T1000 (cell line): ENCODE measurements at places on chromosomes 2 and 18.

DNA sequence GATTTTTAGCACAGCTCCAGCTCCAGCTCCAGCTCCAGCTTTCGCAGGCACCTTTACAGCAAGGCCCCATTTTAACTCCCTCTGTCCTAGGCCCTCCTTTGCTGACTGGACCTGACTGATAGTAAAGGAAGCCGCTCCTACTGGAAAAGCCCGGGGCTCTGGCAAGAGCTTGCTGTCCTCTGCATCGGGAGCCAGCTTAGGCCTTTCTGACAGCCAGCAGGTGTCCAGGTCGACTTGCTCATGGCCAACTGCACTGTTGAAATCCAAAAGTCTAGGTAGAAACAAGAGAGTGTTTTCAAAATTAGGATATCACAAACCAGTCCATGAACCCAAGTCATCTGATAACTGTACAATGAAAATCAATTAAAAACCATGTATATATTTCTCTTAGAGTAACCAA lies 161.1 kb downstream of the LAMA1 start:
- DNase-seq = no peak

DNA sequence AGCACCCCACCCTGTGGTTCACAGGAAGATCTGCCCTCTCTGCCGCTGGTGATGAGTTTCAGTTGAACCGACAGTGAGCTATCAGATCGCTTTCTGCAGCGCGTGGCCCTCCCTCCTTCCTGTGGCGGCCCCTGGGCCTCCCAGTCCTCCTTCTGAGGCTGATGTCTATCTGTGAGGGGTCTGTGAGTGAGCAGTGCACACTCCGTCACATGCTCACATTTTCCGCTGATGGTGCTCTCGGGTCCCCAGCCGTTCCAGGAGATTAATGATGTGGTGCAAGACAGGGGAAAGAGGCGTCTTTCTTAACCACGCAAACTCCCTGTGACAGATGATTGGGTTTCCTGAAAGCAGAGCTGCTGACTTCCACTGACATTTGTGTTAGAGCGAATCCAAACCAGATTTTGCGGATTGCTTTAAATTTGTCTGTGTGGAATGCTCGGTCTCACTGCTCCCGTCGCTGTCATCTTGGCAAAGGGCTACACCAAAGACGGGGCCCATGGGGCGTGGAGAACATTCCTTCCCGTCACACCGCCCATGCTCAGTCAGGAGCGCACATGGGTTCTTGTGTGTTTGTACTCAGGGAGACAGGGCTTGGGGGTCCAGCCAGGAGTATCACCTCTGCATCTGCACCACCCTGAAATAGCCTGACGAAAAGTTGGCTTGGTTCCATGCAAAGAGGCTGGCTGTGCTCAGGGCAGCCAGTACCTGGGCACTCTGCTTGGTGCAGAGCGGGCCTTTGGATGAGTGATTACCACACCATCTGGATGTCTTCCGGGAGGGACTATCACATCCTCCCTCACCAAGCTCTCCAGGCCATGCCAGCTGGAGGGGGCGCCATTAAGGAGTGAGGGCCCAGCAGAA lies 154.7 kb upstream of the HS6ST1 start:
- DNase-seq = no peak

GRCh38 chr2:210660-211059 lies 53.2 kb downstream of the SH3YL1 start:
- no peak for DNase-seq

GRCh38 chr2:149601141-149601796 lies 13.7 kb upstream of the MMADHC start:
- no peak for DNase-seq

DNA sequence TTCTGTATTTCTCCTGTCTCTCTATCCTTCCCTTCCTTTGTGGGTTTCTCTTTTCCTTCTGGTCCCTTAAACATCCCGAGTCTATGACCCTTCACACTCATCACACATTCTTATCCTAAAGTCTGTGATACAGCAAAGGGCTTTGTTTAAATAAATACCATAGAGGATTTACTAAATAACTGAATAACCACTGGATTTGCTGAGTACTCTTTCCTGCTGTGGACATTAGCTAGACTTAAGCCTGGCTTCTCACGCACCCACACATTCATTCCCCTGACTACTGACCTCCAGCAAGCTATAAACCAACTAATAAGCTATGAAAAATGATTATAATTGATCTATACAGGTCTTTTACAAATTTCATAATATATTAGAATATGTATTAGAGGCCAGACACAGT lies 76.6 kb downstream of the COL4A3 start:
- no peak for DNase-seq

GRCh38 chr18:66993492-66993891 lies 389.6 kb upstream of the CDH19 start:
- no peak for DNase-seq

DNA sequence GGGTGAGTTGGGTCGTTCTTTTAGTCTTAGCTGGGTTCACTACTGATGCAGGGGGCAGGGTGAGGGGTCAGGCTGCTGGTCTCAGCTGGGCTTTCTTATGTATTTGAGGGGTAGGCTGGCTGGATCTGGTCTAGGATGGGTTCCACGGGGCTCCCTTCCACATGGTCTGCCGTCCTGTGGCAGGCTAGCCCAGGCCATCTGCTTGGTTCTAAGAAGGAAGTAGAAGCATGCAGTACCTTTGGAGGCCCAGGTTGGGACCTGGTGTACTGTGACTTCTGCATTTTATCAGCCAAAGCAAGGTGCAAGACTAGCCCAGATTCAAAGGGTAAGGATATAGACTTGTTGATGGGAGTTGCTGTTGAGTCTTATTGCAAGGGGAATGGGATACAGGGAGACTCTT lies 35.5 kb upstream of the MGAT5 start:
- DNase-seq = no peak

DNA sequence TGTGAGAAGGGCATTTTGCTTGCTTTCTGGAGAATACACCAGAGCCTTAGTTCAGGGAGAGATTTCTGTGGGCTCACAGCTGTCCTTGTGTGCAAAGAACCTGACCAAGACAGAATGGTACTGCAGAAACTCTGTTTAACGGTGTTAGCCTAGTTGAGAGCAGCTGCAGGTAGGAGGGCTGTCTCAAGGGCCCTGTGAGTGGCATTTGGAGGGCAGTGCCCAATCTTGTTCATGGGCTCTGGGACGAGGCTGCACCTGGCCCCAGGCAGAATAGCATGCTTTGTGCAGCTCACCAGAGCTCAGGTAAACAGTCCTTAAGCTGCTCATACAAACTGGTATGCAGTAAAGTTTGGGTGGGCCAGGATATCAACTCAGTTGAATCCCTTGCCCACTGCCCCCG lies 16.9 kb upstream of the RGPD4 start:
- DNase-seq = no peak

- DNase-seq = no peak
These were observed 46.9 kb upstream of the ARHGAP28 start for GRCh38 chr18:6682437-6683111.

GRCh38 chr18:58557008-58557435 lies 71.9 kb downstream of the ALPK2 start:
- no peak for DNase-seq

GRCh38 chr2:150346806-150347205 lies 140.7 kb downstream of the RND3 start:
- no peak for DNase-seq

- DNase-seq = no peak
These were observed 199.4 kb downstream of the NYAP2 start for GRCh38 chr2:225598897-225599296.

DNA sequence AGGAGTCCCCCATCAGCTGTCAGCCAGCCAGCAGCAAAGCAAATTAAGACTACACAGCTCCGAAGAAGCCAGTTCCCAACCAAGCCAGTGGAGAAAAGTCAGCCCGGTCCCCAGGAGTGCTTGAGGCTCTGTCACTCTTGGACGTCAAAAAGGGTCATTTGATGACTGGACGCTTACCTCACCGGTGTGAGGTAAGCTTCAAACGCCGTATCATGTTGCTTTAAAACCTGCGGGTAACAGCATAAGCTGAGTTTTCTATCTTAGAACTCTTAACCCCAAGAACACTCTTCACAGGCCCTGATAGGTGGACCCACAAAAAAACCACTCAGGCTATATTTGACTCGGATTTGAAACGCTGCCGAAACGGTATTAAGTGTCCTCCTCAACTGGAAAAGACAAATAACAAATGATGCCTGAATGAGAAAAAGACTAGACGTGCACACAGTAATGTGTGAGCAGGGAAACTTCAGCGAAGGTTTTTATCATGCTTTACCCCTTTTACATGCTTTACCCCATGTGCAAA lies 682 bp upstream of the LNPK start:
- no peak for DNase-seq

DNA sequence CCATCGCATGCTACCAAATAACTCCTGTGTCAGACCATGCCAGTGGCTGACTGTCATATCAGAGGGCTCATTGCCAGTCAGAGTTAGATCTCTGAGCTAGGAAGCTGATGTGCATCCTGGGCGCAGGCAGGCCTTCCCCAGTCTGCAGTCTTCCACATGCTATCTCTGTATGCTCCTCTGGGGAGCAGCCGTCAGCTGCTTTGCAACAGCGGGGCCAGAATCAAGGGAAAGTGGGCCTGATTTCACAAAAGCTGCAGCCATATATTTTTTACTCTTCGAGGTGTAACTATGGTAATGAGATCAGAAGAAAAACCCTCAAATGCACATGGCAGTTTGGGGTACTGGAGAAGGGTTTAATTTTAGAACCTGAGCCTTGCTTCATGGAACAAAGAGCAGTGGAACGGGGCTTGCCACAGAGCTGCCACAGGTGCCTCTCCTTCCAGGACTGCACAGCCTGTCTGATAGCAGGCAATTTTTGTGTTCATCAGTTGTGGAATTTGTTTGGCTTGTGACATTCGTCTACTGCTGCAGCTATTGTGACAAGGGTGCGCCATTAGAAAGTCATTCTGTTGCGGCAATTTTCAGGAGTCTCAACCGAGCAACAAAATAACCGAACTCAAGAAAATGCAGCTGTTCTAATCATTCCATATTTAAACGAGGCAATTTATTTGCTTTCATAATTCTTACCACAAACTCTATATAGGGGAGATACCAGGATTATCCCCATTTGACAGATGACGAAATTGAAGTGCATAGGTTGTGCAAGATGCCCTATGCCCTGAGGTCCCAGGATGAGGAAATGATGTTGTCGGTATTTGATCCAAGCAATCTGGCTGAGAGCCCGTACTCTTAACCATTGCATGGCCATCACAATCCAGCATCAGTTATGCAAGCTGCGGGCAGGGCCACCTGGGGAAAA lies 109.6 kb upstream of the CYRIA start:
- DNase-seq = no peak

DNA sequence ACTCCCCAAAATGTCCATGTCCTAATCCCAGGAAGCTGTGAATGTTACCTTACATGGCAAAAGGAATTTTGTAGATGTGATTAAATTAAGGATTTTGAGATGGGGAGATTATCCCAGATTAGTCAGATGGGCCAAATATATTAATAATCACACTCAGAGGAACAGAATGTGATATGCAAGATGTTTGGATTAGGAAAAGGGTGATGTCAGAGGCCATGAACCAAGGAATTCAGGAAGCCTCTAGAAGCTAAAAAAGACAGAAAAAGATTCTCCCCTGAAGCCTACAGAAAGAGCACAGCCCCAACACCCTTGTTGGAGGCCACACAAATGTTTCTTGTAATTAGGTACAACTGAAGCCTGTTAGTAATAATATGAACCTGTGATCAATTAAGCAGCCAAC lies 13.1 kb downstream of the TMEM131 start:
- DNase-seq = no peak

- no peak for DNase-seq
These were observed 459.3 kb upstream of the TRIB2 start for GRCh38 chr2:12257476-12257875.

- no peak for DNase-seq
These were observed 4.3 kb downstream of the PELI1 start for GRCh38 chr2:64139956-64140355.

DNA sequence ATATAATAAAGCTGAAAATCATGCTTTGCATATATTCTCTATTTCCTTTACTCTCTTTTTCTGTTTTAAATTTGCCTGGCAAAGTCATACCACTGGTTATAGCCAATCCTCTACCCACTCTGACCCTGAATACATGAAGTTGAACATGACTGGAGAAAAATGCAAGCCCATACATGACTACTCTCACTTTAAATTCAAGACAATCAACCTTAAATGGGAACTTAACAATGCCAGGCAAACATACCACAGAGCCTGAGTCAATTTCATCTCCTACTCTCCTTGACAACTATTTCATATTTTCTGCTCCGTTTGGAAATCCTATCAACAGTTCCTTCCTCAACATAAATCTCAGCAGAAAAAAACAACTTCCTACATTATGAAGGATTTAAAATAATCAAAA lies 22.6 kb downstream of the RAD51AP2 start:
- DNase-seq = no peak

DNA sequence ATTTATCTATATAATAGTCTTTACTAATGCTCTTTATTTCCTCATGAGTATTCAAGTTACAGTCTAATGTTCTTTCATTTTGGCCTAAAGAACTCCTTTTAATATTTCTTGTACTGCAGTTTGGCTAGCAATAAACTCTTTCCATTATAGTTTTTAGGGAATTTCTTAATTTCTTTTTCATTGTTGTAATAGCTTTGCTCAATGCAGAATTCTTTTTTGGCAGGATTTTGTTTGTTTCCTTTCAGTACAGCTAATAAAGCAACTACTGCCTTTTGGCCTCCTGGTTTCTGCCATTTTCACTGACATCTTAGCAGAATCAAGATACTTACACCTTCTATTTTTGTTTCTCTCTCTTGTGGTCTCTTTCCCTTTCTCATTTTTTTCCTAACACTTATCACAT lies 390.4 kb upstream of the RGPD4 start:
- DNase-seq = no peak

- no peak for DNase-seq
These were observed 53.1 kb downstream of the MYO1B start for GRCh38 chr2:191298306-191298705.

DNA sequence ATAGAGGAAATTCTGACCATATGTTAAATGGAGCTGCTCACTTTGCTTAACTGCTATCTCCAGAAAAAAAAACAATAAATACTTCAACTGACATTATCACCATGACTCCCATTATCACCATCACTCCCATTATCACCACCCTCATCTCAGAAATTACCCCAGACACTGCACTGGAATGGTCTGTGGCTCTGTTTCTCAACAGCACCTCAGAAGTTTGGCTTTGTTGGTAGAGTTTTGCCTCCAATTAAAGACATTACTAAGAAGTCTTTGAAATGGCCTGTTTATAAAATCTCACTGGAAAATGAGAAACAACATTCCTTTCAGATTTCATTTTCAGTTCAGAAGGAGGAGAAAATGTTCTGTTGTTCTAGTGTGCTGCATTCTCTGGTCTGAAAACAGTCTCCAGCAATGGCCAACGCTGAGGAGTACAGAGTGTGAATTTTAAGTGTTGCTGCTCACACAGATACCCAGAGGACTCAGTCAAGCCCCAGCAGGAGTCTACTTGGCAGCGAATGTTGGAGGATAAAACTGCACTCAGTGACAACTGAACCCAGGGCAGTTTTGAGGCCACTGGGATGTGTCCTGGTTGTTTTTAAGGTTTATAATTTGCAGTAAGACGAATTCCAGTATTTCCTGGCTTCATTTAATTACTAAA lies 364.5 kb upstream of the CDH2 start:
- no peak for DNase-seq

GRCh38 chr18:11387880-11388279 lies 221.5 kb upstream of the SLC35G4 start:
- no peak for DNase-seq

GRCh38 chr2:172712251-172712650 lies 23.4 kb upstream of the RAPGEF4 start:
- no peak for DNase-seq
